Progenitor cell of endocrine pancreas (in vitro differentiated cells): ENCODE measurements at places on chromosomes 11 and 22.

DNA sequence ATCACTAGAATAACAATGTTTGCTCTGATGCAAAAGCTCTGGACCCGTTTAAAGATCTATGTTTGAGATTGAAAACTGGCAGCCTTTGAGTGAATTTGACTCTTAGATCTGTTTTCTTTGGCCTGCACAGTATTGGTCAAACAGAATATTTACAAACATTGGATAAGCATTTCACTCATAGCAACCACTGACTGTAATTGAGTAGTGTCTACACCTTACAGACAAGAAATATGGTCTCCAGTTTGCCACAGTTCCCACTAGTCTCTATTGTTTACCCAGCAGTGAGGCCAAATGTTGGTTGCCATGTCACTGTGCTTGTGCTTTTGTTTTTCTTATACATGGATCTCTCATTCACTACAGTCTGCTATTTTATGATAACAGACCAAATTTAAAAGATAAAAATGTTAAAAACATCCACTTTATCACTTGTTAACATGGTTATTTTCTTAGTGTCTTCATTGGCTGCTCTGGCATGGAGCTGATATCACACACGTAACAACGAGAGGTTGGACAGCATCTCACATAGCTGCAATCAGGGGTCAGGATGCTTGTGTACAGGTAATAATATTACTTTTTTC, 12.2 kb downstream of the ANKRD42 start:
- DNase-seq, result no peak

DNA sequence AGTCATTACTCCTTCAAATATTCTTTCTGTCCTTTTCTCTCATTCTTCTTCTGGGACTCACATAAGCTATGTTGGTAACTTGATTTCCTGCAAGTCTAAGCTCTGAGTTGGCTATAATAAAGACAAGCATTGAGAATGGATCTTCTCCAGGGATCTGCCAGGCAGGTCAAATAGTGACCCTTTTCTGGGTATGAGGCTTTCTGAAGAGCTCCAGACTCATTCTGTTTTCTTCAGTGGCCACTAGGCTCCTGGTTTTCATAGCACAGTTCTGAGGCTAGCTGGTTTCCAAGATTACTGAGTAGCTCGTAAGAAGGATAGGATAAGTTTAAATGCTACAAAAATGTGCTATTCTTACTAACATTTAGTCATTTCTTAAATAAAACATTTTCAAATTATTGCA, 38.3 kb downstream of the TMPRSS5 start:
- no peak for DNase-seq

- no peak for DNase-seq
Measured at GRCh38 chr11:95720195-95720594, 69.4 kb downstream of the FAM76B start.

DNA sequence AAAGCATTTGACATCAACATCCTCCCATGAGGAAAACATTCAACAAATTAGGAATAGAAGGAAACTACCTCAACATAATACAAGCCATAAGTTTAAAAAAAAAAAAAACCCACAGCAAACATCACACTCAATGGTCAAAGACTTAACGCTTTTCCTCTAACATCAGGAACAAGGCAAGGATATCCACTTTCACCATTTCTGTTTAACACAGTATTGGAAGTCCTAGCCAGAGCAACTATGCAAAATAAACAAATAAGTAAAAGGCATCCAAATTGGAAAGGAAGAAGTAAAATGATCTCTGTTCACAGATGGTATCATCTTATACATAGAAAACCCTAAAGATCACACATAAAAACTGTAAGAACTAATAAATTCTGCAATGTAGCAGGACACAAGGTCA, 13.1 kb downstream of the FXYD6 start:
- DNase-seq, result no peak

- no peak for DNase-seq
Measured at GRCh38 chr11:60100516-60100915, 12.1 kb downstream of the MS4A2 start.

- no peak for DNase-seq
Measured at GRCh38 chr22:47625531-47626427, 863.3 kb downstream of the TBC1D22A start.
